Activated effector memory CD4-positive, alpha-beta T cell treated with Interleukin-2 at 50 U/mL for 16 hours (primary cell): ENCODE measurements at places on chromosomes 3 and 15.

DNA sequence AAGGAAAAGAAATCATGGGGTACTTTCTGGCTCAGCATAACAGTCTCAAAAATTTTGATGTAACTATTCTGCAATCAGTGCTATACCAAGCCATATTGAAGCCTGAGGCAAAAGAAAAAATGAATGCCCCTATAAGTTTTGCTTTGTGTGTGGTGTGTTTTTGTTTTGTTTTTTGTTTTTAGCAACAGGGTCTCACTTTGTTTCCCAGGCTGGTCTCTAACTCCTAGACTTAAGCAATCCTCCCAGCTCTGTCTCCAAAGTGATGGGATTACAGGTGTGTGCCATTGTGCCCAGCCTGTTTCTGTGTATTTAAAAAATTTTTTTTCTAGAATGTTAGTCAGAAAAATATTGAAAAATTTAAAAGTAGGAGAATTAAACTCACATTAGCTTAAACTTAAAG lies 93.2 kb downstream of the ZNF280D start:
- no peak for DNase-seq

- DNase-seq: no peak
These were observed 575.4 kb upstream of the GOLIM4 start for GRCh38 chr3:168671091-168671490.

DNA sequence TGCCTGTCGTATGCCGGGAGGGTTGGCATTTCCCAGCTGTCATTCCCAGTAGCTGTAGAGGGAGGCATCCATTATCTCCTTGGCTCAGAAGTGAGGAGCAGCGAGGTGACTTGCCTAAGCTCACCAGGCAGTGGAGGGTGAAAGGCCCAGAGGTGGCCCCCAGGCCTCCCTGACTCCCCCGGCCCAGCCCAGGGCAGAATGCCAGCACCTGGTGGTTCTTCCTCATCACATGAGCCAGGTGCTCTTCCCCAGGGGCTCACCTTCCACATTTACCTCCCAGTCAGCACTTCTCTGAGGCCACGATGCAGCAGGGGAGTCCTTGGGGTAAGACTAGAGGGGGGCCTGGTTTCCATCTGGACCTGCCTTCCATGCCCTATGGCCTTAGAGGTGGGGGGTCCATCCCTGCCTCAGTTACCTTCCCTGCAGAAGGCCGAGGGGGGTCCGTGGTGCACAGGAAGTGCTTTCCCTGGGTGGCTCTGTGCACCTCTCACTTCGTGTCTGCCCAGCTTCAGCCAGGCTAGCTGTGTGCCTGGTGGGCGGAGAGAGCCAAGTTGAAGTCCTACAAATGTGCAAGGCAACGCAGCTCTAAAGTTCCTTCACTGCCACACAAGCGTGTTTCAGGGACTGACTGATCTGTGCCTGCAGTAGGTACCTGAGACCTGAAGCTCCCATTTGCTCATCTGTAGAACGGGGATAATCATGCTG lies 70.3 kb upstream of the PLXNA1 start:
- no peak for DNase-seq

GRCh38 chr3:15528854-15529537 lies 7.5 kb upstream of the COLQ start:
- no peak for DNase-seq

- DNase-seq: no peak
These were observed 28.4 kb downstream of the TTC14 start for GRCh38 chr3:180630371-180630770.

GRCh38 chr3:168161696-168162095 lies 66.0 kb upstream of the GOLIM4 start:
- no peak for DNase-seq

DNA sequence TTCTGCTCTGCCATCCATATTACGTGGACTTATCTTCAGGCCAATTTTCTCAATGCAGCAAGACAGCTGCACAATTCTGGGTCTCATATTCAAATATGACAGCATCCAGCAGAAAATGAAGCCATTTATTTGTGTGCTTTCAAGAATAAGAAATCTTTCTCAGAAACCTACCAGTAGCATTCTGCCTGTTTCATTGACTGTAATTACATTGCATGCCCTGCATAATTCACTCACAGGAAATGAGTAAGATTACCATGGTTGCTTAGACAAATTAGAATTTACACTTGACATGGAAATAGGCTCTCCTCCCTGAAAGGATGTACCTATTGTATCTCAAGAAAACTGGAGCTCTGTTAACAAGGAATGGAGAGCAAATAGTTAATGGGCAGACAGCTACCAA lies 346.6 kb upstream of the DCBLD2 start:
- no peak for DNase-seq

DNA sequence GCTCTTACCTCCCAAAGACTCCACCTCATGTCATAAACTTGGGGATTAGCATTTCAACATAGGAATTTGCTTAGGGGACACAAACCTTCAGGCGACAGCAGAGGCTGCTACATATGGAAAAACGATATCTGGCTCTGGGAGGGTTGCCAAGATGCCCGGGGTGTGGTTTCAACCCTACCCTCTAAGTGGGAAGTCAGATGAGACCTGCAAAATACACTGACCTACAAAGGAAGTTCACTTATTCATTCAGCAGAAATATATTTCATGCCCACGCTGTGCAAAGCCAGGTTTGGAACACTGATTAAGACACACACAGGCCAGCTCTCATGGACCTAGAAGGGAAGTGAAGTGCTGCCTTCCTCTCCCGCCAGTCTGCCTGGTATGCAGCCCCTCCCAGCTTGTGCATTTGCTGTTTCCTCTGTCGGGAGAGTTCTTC lies 239.3 kb downstream of the FEZF2 start:
- no peak for DNase-seq

DNA sequence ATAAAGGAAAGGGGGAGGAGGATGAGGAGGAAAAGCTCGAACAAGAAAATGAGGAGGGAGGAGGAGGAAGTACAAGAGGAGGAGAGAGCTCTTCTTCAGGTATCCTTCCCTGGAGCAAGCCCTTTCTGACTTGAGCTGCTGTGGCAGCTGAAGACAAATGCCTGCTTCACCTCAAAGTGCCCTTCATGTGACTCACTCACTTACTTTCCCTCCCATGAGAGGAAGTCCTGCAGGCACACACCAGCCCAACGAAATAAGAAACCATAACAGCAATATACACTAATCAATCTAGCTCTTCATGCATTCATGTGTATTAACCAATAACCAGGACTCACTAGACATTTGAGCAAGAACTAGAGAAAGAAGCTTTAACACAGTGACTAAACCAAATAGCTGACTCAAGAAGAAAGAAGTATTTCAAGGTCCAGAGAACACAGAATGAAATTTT lies 251.9 kb downstream of the IGSF11 start:
- DNase-seq: no peak

DNA sequence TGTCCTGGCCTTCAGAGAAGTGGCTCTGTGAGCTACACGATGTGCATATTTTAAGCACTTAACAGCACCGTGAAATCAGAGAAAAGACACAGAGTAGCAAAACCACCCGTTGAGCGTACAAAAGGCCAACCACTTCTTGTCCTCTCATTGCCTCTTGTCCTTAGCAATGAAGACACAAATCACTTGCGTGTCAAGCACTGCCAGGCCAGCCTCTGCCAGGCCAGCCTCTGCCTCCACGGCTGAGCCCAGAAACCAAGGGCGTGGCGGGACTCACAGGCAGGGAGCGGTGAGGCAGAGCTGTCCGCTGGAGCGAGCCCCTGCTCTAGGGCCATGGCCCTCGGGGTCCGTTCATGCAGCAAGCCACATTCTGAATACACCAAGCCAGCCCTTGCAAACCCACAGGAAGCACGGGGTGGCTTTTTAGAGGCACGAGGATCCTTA lies 4.0 kb downstream of the MUC4 start:
- DNase-seq: no peak

GRCh38 chr3:42508562-42508961 lies 6.1 kb downstream of the VIPR1 start:
- DNase-seq: no peak

DNA sequence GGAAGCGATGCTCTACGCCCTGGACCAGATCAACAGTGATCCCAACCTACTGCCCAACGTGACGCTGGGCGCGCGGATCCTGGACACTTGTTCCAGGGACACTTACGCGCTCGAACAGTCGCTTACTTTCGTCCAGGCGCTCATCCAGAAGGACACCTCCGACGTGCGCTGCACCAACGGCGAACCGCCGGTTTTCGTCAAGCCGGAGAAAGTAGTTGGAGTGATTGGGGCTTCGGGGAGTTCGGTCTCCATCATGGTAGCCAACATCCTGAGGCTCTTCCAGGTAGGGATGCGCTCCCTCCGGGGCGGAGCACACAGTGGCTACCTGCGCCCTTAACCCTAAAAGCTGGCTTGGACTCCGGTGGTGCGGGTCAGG lies 698 bp downstream of the GRM7 start:
- no peak for DNase-seq

DNA sequence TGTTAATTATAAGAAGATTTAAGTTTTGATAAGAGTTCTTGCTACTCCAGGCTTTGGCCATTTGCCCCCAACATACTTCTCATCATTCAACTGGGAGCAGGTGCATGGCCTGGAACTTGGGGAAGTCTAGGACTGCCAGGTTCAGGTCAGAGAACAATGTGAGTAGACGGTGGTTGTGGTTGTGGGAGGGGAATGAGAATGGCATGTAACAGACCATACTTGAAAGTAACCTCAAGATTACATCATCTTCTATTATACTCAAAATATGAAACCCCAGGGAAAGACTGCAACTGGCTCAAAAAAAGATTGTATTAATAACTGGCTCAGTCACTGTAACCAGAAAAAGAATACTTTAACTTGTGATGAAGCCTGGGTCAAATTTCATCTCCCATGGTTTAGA lies 364.9 kb upstream of the DPPA4 start:
- DNase-seq: no peak

DNA sequence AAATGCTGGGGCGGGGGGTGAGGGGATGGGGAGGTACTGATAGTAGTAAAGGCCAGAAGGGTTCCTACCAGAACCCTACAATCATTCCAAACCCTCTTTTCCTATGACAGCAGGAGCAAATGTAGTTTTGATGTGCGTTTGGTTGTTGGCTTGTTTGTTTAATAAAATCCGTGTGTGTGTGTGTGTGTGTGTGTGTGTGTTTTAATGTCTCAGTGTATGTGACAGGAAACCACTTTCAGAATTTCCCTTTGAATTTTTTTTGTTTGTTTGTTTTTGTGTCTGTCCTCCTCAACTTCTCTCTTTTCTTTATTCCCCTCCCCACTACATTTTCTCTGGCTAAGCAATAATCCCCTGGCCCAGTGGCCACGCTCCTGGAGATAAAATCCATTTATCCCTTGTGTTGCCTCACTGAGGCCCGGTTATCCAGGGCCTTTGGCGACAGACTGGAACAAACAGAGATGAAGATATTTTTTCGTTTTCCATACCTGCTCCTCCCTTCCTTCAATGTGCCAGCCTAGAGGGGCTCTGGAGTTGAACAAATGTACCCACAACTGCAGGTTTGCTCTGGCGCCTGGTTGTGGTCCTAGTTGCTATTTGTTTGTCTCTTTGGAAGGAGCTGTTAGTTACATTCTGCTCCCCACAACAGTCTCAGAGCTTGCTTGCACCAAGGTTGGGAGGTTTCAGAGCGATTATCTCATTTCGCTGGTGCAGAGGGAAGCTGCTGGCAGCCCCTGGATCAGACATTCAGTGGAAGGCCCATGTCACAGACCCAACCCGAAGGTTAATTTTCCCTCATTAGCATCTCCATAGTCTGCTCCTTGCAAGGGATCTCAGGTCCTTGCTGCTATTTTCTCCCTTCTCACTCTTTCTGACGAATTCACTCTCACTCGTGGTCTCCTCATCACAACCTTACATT lies 17.9 kb downstream of the NR2F2 start:
- DNase-seq: no peak

DNA sequence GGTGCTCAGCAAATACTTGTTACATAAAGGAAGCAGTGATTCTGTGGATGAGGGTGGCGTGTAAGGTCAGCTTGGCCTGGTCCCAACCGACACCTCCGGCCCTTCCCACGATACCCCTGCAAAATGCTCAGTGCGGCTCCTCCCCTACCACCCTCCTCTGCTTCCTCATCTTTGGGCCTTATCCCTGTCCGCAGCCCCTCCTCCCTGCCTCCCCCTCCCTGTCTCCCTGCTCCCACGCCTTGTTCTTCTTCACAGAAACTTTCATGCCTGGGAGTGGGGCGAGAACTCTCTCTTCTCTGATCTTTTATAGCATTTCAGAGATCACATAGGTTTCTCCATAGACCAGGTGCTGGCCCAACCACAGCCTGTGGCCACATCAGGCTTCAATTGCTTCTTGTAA lies 75.0 kb upstream of the ATP2B2 start:
- DNase-seq: no peak

- no peak for DNase-seq
These were observed at the start of gene TM4SF1 for GRCh38 chr3:149377408-149378364. Gene TM4SF1, minus strand, starts transcription at chr3:149377649. Its CDS starts 102 bp downstream, at chr3:149377547.

GRCh38 chr15:58517682-58518525 lies 86.1 kb downstream of the LIPC start:
- no peak for DNase-seq

- no peak for DNase-seq
These were observed 45.7 kb downstream of the C2CD4B start for GRCh38 chr15:62119227-62119864.

- no peak for DNase-seq
These were observed 54.0 kb downstream of the DPH6 start for GRCh38 chr15:35491999-35492398.

GRCh38 chr3:9732740-9733115 lies 1.2 kb downstream of the BRPF1 start:
- DNase-seq: no peak

GRCh38 chr15:77187751-77188464 lies 117.0 kb upstream of the TSPAN3 start:
- DNase-seq: no peak

DNA sequence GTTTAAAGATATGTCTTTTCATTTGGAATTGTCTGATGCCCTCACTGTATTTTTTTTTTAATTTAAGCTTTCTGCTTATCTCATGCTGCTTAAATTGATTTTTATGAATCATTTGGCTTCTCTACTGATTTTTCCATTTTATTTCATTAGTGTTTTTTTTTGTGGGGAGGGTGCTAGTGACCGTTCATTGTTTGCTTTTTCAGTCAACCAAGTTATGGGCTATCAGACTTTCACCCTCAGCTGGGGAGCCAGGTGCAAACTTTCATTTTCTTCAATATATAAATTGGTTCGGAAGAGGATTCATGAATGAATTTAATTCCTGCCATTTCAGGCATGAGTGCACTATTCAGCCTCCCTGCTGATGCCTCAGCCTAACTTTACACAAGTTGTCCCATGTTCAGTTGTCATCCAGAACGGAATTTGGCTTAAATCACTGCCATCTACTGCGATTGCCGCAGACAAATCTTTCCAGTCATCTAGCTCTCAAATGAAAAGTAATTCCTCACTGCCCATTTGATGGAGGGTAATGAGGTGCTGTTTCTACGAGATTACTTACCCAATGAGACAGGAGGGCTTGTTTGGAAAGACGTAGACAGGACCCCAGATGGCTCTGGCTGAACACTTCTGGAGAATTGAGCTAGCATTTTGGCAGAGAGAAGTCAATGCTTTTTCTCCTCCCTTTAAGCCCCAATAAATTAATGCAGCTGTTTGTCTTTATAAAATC lies 89.9 kb upstream of the RORA start:
- no peak for DNase-seq

- DNase-seq: no peak
These were observed 89.9 kb upstream of the MITF start for GRCh38 chr3:69649120-69650065.
